Upper lobe of right lung (tissue), 1 donor: ENCODE measurements at places on chromosomes 5 and 9.

GRCh38 chr5:490116-491106, 33.8 kb downstream of the SLC9A3 start:
- DNase-seq = no peak

DNA sequence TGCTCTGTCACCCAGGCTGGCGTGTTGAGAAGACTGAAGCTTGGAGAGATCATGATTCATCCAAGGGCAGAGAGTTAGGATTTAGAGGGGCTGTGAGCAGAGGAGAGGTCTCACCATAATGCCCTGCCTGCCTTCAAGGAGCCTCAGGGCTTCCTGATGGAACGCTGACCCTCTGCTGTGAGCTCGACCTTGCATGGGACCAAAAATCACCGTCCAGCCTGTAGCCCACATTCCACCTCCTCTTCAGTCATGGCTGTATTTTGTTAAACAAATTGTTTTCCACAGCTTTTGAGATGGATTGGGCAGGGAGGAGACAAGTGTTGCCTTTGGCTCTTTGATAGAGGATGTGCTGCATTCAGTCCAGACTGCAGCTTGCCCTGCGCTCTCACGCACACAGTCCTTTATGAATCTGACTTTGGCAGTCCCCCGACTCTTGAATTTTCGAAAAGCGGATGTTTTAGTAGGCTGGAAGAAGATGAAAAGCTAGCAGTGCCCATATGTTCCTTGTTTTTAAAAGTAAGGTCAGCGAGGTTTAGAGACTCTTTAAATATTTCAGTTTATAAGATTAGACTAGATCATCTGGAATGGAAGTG, 79.5 kb downstream of the MVB12B start:
- DNase-seq = no peak

DNA sequence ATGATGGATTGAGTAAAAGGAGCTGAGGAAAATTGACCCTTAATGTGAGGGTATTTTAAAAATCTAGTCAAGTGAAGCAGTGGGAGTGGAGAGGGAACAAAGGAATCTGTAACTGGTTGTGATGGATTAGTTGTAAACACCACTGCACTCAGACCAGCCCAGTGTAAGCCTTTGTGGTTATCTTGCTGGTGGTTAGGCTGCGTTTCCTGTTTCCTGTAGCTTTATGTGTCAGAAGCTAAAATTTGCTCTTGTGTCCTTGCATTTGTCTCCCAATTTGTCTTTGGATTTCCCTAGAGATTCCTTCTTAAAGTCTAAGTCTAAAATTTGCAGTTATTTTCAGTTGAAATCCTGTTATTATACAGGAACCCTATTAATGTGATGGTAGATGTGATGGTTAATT, 6.3 kb downstream of the IFNA21 start:
- no peak for DNase-seq

GRCh38 chr9:82234160-82234943, 245.8 kb downstream of the SPATA31D1 start:
- DNase-seq = no peak

GRCh38 chr5:137695651-137696428, 40.0 kb downstream of the KLHL3 start:
- DNase-seq = no peak

DNA sequence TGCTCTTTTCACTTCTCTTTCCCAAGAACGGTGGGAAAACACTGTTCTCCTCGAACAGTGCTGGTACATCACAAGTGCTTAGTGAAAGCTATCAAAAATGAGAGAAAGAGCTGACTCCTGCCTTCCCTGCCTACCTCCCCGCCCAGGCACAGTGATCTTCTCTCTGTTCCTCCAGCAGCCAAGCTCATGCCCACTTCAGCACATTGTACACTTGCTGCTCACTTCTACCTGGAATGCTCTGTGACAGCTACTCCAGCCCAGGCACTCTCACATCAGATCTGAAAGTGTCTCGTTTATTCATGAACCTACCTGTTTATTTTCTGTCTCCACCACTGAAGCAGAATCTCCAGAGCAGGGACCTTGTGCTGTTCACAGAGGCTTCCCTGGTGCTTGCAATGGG, 1.8 kb downstream of the SLC35D2 start:
- DNase-seq = no peak

DNA sequence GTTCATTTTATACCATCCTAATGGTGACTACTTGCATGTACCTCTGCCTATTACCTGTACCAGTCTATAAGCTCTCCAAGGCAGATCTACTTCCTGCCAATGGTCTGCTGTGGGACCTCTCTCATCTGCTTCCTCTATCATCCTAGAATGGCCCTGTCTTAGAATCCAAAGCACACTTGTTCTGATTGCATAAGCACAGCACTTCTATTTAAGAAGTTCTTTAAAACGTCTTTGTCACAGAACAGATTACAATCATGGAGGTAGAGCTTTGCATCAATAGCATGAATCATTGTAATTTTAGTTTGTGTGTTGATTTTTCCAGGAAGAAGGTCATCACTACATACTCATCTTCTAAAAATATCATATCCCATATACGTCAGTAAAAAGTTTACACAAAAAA, 131.8 kb upstream of the ACOT12 start:
- no peak for DNase-seq
